ENCODE measurements at places on chromosomes 7 and 10. TPM values are rescaled to one million over a fixed set of nuclear protein-coding genes. Genes with fewer than 3 reads are reported as not detected.

- DNase-seq, result no peak
Measured at GRCh38 chr7:30931161-30931928, 19.7 kb downstream of the AQP1 start.

DNA sequence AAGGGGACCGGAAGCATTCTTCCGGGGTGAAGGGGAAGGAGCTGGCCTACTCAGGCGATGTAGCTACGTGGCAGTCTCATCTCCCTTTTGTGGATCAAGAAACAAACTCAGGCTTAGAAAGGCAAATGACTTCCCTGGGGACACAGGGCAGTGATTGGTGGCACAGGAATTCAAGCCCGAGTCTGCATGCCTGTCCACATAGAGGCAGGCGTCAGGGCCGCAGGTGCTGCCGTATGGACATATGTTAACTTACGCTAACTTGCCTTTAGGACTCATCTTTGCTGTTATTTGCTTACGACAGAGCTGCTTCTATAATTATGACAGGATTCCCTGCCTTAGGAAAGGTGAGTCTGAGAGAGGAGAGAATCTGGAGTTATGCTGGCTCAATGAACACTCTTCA is 42.3 kb upstream of the KLF6 start:
- DNase-seq, result no peak

DNA sequence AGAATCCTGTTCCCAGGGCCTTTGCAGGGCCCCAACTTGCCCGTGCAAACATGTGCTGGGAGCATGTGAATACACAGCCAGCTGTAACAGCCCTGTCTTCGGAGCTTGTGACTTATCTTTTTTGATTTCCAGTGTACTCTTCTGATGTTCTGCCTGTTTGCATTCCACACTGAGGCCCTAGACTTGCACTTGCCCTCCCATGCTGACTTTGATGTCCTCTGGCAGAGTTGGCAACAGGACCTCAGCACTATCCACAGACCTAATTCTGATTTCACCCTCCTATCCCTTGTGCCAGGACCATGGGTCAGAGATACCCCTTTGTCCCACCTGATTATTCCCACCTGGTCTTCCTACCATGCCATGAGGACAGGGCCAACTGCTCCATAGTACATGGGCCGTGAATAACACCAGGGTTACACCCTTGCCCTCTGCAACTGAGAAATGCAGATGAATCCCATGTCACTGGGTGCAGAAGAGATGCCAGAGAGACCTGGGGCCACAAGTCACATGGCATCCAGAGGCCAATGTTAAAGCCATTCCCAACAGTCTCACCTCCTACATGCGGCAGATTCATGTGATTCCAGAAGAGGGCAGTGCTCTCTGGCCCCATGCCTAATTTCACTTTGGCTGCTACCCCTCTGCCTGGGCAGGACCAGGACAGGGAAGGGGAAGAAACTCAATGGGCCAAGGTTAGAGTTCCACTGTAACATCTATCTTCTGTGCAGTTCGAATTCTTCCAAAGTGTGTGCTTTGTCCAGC is 43.0 kb downstream of the SCRN1 start:
- no peak for DNase-seq

The FEZF1 gene
- total RNA-seq, result not detected

DNA sequence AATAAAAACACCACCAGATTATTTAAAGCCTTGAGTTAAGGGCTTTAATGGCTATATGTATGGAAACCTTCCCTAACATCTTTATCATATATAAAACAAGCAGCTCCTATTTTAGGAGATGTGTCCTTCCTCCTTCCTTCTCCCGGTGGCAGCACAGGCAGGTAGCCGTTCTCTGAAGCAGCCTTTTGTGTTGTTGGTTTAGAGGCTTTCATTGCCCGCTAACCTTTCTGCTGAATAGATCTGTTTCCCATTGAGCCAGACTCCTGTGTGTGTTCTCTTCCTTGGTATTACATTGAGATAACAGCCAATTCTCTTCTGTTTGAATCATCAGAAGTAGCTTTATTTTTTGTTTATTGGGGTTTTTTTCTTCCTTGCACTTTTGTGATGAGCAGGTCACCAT is 131.3 kb downstream of the CACNB2 start:
- no peak for DNase-seq

The SPDYE5 gene
- not detected for total RNA-seq

- DNase-seq, result no peak
Measured at GRCh38 chr10:89303161-89303560, 1.3 kb downstream of the IFIT2 start.

- peak; percentile 21 for DNase-seq
Measured at GRCh38 chr7:78702770-78703169, 750.7 kb downstream of the MAGI2 start.
